ENCODE measurements at places on chromosomes 16 and 17.

GRCh38 chr16:56611281-56611833 is 3.0 kb downstream of the MT2A start:
- peak; percentile 89 for DNase-seq

DNA sequence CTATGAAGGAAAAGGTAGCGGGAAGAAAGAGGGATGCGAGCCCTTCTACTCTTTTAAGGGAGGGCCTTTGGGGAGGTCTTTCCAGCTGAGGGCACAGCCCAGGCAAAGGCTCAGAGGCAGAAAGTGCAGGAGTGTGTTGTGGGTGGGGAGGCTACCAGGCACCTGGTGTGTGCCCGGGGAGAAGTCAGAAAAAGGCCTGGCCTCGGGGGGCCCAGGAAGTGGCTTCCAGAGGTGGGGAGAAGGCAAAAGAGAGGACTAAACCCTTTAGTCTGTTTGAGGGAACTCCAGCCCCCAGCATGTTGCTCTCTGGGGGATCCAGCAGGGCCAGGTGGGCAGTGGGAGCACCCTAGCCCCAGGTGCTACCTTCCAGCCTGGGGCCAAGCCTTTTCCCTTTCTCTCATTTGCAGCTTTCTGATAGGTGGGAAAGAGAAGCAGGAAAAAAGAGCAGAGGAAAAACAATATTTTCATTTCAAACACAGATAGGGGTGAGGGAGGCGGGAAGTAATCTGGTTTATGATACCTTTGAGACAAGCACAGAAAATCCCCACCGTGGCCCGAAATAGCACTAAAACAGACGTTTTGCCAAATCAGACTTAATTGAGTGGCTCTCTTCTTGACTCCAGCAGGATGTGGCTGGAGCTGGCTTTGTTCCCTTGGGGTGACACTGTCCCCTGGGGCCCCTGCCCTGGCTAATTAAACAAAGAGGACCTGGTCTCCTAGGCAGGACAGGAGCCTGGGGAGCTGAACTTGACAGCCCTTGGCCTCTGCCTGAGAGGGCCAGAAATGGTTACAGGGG is 10.4 kb downstream of the RAI1 start:
- DNase-seq = no peak

- DNase-seq = no peak
Observed at GRCh38 chr17:17560167-17560566, 31.3 kb downstream of the PEMT start.

DNA sequence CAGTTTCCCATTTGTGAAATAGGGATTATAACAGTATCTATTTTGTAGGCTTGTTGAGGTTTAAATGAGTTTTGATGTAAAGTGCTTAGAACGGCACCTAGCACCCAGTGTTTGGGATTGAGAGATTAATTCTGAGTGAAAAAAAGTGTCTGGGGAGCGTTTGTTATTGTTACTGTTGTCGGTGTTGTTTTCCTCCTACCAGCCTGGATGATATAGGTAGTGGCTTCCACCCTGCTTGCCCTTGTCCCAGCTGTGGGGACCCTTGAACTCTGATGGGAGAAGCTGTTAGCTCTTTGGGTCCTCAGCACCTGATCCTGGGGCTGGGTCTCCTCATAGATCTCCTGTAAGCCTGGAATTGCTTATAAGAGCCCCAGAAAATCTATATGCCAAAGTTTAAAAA is 4.9 kb downstream of the FMNL1 start:
- no peak for DNase-seq

DNA sequence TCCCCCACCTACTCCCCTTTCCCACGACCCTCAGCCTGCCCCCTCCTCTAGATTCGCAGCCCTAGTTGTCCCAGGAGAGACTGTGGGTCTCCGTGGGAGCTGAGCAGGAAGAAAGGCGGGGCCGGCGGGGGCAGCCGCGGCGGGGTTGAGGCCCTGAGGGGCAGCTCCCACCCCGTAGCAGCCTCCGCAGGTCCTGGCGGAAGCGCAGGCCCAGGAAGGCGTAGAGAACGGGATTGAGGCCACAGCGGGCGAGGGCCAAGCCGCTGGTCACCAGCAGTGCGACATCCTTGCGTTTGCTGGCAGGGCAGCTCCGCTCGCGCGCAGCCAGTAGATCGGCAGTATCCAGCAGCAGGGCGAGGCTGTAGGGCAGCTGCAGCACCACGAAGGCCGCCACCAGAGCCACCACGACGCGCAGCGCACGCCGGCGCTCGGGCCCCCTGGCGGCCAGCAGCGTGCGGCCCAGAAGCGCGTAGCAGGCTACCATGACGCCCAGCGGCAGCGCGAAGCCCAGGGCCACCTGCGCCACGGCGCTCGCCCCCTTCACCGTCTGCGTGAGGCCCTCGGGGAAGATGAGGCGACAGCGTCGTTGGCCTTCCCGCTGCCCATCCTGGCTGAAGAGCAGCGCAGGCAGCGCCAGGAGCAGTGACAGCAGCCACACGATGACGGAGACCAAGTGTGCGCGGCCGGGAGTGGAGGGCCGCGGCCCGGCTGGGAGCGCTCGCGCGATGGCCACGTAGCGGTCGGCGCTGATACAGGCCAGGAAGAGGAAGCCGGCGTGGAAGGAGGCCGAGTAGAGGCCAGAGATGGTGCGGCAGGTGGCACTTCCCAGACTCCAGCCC is 1.9 kb downstream of the CCR10 start:
- peak; percentile 92 for DNase-seq

DNA sequence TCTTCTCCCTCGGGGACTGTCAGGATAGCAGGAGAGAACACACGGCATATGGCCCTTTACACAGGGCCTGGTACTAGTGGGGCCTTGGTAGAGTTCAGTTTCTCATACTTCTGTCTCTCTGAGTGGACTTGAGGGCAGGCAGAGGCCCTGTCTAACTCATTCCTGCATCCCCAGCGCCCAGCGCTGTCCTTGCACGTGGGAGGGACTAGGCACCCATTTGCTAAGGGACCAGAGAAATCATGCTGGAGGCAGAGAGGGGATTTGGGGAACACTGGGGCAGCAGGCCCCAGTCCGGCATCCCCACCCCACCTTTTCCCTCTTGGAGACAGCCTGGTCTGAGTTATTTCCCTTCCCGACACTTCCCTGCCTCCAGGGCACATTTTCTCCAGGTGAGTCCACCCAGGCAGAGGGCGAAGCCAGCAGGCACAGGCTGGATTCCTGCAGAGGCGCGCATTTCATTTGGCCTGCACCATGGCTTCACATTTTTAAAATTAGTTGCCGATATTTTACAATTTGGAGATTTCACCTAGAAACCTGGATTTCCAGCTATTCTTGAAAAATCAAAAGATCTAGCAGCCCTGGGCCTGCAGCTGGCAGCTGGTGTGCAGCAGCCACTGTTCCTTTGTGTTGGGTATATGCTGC is 9.7 kb upstream of the NKD1 start:
- no peak for DNase-seq

- DNase-seq = no peak
Observed at GRCh38 chr16:15604460-15605440, 38.2 kb downstream of the MARF1 start.

Measured in psoas muscle (tissue), 8 donors.